Placental pericyte (primary cell): ENCODE measurements at places on chromosomes 3 and 15. TPM values are rescaled to one million over a fixed set of nuclear protein-coding genes. Genes with fewer than 3 reads are reported as not detected.

The CELF6 gene
- total RNA-seq: under 0.01 and 0.22 TPM in 2 replicates

The CORO2B gene
- 10.7 and 26.9 TPM in 2 replicates for total RNA-seq

The TRIM71 gene
- total RNA-seq: not detected in 2 replicates

The HRG gene
- total RNA-seq: not detected in 2 replicates

The SHISA5 gene
- total RNA-seq: 192 and 194 TPM in 2 replicates

The HCN4 gene
- not detected in 2 replicates for total RNA-seq

The UNC13C gene
- under 0.01 TPM in 1 of 2 replicates, not detected in the other for total RNA-seq

The PLSCR2 gene
- total RNA-seq: not detected in 2 replicates

The MYZAP gene
- 1.1 and 1.3 TPM in 2 replicates for total RNA-seq

The AADAC gene
- total RNA-seq: 0.22 and 0.43 TPM in 2 replicates

The CAMK1 gene
- total RNA-seq: 13.3 and 25.2 TPM in 2 replicates

The GRK7 gene
- not detected in 2 replicates for total RNA-seq

The DLEC1 gene
- under 0.01 TPM in 1 of 2 replicates, not detected in the other for total RNA-seq

The PRKCD gene
- total RNA-seq: 4.2 and 4.4 TPM in 2 replicates

The IL5RA gene
- total RNA-seq: not detected in 2 replicates

The LMAN1L gene
- under 0.01 TPM in 1 of 2 replicates, not detected in the other for total RNA-seq

The THRB gene
- total RNA-seq: 0.66 and 2.3 TPM in 2 replicates

The CACNA1D gene
- under 0.01 TPM in 2 replicates for total RNA-seq

The CHL1 gene
- total RNA-seq: not detected in 2 replicates

The GPR156 gene
- 0.44 and 1.4 TPM in 2 replicates for total RNA-seq

The GOLGA8S gene
- total RNA-seq: not detected in 2 replicates

The DPPA4 gene
- total RNA-seq: not detected in 2 replicates

The CCDC191 gene
- 1.1 and 2.0 TPM in 2 replicates for total RNA-seq

The COL7A1 gene
- 23.6 and 259 TPM in 2 replicates for total RNA-seq

The ZNF660 gene
- 1.7 and 1.8 TPM in 2 replicates for total RNA-seq
